ENCODE measurements at places on chromosomes 16 and 17. TPM values are rescaled to one million over a fixed set of nuclear protein-coding genes. Genes with fewer than 3 reads are reported as not detected.

DNA sequence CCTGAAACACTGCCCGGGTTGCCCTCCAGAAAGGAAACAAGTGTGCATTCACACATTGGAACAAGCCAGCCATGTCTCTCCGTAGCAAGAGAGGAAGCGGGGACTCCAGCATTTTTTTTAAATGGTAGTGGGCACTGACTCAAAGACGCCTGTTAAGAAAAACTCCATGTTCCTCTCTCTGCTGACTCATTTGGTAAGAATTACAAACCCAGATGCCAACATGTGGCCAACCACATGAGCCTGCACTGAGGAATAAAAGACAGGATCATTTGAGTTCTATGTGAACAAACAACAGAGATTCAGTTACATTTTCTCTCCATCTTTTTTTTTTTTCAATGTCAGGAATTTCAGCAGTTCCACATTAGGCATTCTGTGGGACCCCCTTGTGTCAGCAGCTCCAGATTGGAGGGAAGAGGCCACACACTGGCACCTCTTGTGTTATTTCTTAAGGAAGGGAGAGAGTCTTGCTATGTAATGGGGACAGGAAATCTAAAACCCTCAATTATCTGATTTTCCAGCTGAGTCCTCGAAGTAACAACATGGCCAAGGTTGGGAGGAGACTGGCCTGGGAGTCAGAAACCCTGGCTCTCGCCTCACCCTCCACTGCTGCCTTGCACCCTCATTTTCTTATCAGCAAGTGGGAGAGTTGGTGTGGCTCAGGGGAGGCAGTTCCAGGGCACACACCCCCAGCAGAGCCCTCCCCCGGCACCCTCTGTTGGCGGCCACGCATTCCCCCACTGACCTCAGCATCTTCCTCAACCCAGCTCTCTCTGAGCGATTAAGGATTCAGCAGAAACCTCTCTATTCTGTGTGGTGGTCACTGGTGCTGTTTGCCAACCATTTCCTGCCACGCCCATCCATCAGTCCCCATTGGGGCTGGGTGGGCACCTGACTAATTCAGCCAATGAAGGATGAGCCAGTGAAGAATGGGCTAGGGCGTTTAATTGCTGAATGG, 173.0 kb downstream of the FOXL1 start:
- DNase-seq, result no peak

Gene PRAC2
- not detected for total RNA-seq

DNA sequence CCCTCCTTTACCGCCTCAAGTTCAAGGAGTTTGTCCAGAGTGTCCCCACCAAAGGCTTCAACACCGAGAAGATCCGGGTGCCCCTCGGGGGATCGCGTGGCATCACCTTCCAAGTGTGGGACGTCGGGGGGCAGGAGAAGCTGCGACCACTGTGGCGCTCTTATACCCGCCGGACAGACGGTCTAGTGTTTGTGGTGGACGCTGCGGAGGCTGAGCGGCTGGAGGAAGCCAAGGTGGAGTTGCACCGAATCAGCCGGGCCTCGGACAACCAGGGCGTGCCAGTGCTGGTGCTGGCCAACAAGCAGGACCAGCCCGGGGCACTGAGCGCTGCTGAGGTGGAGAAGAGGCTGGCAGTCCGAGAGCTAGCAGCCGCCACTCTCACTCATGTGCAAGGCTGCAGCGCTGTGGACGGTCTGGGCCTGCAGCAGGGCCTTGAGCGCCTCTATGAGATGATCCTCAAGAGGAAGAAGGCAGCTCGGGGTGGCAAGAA, 1.1 kb downstream of the ARL4D start:
- no peak for DNase-seq

- no peak for DNase-seq
Measured at GRCh38 chr17:68973098-68973846, 18.1 kb upstream of the ABCA8 start.

DNA sequence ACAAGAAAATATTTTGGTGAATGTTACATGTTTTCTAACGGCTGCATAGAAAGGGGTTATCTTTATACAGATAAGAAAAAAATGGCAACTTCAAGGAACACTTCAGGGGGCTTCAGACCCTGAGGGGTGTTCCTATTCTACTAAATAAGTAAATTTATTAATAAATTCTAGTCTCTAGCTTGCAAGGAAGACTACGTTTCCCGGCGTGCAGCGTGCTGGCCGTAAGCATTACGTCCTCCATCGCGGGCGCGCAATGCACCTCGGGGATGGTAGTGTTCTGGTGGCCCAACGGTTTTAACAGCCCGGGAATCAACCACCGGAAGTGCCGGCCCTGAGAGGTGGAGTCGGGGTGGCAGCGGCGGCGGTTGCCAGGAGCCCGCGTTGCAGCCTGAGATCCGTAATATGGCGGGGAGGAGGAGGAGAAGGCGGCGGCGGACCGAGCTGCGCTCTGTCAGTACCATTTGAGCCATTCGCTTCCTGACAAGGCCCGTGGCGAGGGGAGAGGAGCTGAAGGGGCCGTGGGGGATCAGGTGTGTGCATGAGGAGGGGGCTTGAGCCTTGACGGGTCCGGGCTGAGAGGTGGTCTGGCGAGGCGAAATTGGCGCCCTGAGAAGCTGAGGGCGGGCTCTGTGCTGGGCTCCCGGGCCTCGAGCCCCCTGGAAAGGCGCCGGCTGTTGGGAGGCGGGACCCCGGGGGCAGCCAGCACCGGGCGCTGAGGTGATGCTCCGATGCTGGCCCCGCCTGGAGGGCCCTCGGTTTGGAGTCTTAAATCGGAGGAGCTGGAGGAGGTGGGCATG, at the start of gene CCP110:
Gene CCP110, plus strand, starts transcription at position 384 of the 797 bp plus-strand sequence. CDS start 3,940 bp downstream, outside the sequence.
- peak; percentile 98 for DNase-seq

DNA sequence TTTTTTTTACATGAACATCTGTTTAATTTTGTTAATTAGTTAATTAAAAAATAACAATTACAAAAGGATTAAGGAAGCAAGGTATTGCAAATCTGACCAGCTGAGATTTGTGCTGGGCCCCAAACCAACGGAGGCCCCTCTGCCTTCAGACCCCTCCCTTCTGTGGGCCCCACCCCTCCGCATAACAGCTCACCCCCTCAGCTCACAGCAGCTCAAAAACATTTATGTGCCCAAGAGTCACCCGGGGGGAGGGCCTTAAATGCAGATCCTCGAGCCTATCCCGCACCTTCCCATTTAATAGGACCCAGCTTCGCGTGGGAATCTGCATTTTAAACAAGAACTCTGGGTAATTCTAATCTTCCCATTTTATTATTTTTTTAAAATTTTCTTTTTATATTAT, 75.0 kb downstream of the MGAT5B start:
- no peak for DNase-seq

Gene KRTAP2-1
- not detected for total RNA-seq

DNA sequence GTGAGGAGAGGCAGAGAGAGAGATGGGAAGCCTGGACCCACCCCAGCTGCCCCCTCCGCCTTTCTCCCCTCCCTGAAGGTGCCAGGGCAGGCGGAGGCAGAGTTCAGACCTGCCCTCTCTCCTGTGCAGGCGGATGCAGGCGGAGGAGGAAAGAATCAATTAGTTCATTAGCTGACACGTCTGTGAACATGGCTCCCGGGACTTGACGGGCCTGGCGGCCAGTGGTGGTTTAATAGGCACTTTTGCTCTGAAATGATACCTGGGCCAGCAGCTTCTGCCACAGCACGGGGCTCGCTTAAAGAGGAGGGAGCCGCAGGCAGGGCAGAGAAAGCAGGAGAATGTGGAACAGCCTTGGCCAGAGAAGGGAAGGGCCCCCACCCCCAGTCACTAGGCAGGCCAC, 98.1 kb downstream of the SDK2 start:
- no peak for DNase-seq

Gene SLC12A3
- total RNA-seq, result not detected

- DNase-seq, result no peak
Measured at GRCh38 chr17:4417129-4417667, 16.5 kb upstream of the SPNS3 start.

Gene SYCE1L
- total RNA-seq, result 1.1 TPM

DNA sequence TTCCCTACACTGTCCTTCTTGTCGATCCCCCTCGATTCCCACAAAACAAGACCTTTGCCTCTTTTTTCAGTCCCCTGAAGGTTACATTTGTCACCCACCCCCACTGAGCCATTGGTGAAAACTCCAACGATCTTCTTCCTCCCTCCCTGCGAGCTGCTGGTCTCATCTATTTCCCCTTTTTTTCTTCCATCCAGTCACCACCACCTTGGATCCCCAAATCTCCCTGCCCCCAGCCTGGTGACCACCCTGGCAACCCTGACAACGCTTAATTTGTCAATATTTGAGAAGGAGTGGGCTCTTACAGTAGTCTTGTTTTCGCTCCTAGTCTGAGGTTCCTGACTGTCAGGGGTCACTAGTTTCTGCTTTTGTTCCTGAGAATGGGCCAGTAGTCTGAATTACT, 62.9 kb downstream of the SMPD3 start:
- DNase-seq, result no peak

GRCh38 chr17:80034791-80035686, 633 bp downstream of the TBC1D16 start:
- DNase-seq, result peak; percentile 85

Gene PPP1R27
- total RNA-seq, result 1.3 TPM

Gene HID1
- total RNA-seq, result 1.1 TPM

DNA sequence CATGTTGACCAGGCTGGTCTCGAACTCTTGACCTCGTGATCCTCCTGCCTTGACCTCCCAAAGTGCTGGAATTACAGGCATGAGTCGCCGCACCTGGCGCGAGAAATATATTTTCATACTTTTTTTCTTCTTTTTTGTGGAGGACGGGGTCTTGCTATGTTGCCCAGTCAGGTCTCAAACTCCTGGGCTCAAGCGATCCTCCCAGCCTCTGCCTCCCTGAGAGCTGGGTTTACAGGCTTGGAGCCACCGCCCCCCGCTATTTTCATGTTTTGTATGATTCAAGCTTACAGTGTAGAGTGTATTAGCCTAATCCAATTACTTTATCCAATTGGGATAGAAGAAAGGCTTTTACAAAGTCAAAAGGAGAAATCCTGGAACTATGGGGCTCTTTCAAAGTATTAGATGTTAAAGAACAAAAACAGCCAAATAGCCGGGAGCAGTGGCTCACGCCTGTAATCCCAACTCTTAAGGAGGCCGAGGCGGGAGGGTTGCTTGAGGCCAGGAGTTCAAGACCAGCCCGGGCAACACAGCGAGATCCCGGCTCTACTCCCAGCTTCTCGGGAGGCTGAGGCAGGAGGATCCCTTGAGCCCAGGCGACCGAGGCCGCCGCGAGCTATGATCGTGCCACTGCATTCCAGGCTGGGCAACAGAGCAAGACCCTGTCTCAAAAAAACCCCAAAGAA, 1.4 kb upstream of the MAP1LC3B start:
- no peak for DNase-seq

DNA sequence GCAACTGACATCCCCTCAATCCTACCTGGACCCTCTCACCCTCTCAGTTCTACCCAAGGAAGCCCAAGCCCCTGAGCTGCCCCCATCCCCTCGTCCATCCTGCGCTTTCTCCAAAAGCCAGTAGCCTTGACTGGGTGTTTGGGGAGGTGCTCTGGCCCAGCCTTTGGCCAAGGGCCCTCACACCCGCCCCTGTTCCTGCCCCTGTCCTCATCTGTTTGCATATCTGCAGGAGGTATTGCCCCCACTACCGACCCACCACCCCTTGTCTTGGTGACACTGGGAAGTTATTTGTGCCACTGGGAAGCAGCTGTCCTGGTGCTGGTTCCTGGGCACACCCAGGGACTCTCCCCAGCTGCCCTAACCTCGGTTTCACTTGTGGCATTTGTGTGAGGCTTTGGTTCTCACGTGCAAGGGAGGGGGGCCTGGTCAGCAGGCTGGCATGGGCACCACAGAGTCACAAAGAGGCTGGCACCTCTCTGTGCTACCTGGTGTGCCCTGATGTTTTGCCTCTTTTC, 75.3 kb downstream of the MRC2 start:
- no peak for DNase-seq

Gene KREMEN2
- under 0.01 TPM for total RNA-seq

Gene GRIN2A
- total RNA-seq, result under 0.01 TPM

- DNase-seq, result peak; percentile 62
Measured at GRCh38 chr17:75601057-75601987, 13.7 kb downstream of the MYO15B start.

GRCh38 chr17:49021095-49021767, 24.0 kb downstream of the IGF2BP1 start:
- DNase-seq, result no peak

DNA sequence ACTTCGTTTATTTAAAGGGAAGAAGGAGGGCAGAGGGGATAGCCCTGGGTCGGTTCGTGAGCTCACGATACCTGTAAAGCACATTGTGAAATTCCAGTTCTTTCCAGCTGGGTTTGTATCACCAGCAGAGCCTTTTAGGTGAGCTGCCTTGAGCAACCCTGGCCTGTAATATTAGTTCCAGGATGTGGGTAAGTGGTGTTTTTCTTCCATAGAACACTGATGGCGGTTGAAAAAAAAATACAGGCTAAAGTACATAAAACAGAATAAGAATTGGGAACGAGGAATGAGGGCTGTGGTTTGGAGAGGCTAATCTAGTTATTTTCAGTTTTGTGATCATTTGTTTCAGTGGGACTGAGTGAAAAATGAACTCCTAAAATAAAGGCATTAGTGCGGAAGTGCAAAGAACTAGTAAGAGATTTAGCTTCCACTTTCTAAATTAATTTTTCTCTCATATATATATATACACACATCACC, 20.6 kb downstream of the HS3ST3B1 start:
- DNase-seq, result no peak

- DNase-seq, result no peak
Measured at GRCh38 chr16:56360117-56361008, 65.0 kb downstream of the AMFR start.

GRCh38 chr17:67433248-67433924, 56.3 kb downstream of the PITPNC1 start:
- DNase-seq, result no peak

- DNase-seq, result no peak
Measured at GRCh38 chr17:58920773-58921172, 165.1 kb downstream of the PPM1E start.

GRCh38 chr17:41052566-41052965, 2.5 kb downstream of the KRTAP2-2 start:
- DNase-seq, result no peak

DNA sequence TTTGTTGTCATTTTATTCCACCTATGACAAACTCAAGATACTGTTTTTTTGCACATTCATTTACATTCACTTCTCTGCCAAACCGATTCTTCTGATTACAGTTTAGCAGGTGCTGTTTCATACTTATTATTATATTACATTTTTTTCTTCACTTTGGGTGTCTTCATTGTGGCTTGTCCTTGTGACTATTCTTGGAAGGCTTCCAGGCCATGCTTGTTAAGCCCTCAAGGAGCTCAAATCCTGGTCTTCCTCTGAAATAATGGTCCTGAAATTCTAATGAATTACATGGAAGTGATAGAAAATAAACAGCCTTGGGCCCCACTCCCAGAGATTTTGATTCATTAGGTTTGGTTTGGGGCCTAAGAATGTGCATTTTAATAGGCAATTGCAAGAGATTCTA, 1.4 kb downstream of the KRTAP2-4 start:
- no peak for DNase-seq

DNA sequence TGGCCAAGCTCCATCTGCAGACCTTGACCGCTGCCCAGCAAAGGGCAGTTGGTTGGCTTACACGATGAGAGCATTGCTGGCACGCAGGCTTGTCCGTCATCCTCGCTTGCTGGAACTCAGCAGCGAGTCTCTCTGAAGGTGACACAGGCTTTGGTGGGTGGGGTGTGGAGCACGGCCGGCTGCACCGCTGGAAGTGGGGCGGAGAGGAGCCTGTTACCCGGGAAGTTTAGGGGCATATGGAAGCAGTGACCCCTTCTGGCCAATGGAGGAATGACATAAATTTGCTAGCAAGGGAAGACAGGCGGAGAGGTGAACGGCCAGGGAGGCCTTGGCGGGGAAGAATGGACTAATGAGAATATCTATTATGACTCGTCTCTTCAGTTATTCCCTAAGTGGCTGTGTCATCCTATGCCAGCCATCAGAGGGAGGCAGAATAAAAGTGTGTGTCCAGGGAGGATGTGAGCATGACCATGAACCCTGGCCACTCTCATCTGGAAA, 65.9 kb upstream of the SDK2 start:
- peak; percentile 31 for DNase-seq

GRCh38 chr16:77462894-77463293, 28.1 kb upstream of the ADAMTS18 start:
- no peak for DNase-seq
